Tongue (tissue), 3 donors: ENCODE measurements at places on chromosomes 5 and 9. TPM values are rescaled to one million over a fixed set of nuclear protein-coding genes. Genes with fewer than 3 reads are reported as not detected.

Gene C5orf34
- total RNA-seq = 4.4 TPM

Gene HTR4
- not detected for total RNA-seq

Gene C5orf58
- total RNA-seq = not detected

Gene TUBB4B
- total RNA-seq = 172 TPM

Gene SLC6A7
- not detected for total RNA-seq
